ENCODE measurements at places on chromosomes 7 and 10.

DNA sequence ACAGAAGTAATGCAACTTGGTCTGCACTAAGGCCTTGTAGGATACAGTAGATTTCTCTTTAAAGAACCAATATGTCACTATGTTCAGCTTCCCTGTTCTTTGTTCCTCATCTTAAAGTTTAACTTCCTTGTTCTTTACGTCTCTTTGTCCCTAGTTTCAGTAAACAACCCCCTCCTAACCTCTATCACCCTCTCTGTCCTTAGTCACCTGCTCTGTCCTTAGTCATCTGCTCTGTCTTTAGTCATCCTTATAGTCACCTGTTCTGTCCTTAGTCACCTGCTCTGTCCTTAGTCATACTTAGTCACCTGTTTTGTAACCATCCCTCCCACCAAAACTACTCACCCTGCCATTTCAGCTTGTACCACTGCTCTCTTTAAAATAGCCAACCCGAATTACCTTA, 144.6 kb upstream of the TMEM106B start:
- peak; percentile 91 for DNase-seq

DNA sequence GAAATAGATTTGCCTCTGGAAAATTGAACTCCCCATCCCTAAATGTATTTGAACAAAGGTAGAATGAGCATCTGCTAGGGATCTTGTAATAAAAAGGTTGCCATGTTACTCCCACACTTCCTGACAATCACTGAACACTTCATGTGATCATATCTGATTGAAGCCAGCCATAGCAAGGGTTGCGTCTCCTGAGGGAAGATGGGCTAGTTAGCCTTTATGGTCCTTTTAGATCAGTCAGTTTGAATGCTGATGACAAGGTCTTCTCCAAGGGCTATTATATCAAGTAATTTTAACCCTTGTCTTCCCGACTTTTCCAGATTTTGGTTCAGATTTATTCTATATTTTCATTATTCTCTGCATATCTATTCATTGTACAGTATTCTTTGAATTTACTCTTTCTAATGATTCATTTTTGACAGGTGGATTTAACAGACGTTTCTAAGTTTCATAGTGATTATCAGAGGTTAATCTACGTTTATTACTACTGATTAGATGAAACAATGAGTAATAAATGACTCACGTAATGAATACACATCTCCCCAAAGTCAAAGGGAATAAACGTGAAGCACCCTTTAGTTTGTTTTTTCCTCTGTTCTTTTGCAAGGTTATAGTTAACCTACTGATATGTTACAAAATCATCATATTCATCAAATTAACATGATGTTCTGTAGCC, 28.1 kb downstream of the CSGALNACT2 start:
- no peak for DNase-seq

DNA sequence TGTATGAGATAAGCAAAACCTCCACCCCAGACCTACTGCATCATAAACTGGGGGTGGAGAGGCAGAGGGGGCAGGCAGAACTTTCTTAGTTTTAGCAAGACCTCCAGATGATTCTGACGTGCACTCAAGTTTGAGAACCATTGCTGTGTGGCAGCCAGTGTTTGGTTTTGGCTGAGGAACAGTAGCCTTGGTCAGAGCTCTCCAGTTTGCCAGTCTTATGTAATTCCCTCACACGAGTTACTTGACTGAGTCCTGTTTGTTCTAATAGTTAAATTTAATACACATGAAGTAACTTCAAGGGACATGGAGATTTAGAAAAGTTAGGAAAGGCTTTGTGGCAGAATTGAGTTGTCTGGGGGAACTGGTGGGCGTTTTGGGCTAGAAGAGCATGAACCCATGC, 38.5 kb downstream of the GARS1 start:
- DNase-seq: no peak

DNA sequence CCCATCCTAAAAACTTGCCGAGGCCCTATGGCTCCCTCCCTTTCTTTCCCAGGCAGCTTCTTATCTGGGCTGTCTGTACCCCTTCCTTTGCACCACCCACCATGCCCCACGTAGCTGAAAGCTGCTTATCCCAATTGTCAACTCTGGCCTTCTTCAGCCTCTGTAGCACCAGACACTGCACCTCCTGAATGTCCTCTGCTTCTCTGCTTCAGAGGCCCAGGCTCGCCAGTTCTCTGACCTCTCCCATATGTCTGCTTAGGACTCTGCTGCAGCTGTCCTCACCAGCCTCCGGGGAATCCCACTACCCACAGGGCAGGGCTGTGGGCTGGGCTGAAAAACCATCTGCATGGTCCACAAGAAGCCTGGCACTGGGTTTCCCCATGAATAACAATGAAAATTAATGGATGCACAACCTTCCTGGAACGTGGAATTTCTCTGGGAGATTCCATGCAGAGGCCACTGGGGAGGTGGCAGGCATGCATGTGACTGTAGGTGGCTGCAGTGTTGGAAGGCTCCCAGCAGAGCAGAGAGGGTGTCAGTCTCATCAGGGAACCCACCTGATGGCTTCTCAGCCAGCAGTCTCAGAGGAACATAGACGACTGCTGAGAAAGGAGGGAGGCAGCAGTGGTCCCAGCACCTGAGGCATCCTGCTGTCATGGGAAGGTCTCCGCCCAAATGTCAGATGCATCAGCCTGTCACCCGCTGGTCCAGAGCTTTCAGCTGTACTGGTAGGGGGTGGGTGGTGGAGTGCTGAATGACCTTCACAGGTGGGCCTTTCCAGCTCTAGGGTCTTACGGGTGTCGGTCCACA, 16.8 kb upstream of the SH2D4B start:
- no peak for DNase-seq

DNA sequence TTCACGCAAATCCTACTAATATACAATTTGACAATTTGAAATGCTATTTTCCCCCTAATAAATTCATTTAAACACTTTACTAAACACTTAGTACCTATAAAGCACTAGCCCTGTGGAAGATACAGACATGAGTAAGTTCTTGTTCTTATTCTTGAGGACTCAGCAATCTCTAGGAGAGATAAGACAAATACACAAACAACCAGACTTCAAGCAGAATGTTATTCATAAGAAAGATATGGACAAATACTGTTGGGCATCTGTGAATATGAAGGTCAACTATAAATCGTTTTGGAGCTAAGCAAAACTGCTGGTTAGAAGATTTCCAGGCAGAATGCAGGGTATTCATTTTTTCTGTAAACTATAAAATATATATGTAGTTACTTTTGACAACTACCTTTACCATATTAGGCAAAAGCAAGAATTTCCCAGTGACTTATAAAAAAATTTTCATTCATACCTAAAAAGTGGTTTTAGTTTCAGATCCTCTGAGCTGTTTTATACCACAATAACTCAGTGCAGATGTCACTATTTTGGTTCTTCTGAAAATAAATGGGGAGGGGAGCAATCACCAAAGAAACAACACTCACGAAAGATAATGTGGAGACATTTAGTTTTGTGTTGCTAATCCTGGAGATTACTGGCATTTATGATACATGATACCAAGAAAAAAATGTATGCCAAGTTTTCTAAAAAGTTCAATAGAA, 3.8 kb downstream of the VPS41 start:
- no peak for DNase-seq

DNA sequence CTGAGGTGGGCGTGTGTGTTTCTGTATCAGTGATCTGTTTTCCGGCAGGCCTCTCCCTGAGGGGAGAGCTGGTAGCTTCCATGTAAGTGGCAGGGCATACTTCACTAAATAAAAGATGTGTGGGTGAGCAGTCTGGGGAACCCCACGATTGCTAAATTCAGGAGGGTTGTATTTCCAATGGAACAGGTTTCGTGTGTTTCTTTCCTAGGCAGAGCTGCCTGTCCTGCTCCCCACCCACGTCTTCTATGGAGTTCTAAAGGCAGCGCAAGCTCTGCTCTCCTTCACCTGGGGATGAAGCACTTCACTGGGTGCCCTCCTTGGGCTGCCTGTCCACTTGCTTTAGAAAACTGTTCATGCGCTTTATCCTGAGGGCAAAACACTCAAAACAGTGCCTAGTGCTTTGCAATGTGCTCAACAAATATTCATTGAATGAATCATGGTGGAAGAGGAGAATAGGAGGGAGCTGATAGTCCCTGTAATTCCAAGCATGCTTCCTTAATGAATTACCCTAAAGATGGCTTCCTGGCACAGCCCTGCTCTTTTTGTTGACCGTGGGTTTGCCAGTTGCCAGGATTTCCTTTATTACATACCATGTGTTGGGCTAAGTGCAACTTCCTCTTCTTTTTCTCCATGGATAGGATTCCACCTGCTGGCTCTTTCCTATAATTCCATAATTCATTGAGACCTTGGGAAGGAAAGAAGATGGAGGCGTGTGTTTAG, 50.6 kb upstream of the SRPK2 start:
- DNase-seq: peak; percentile 82

DNA sequence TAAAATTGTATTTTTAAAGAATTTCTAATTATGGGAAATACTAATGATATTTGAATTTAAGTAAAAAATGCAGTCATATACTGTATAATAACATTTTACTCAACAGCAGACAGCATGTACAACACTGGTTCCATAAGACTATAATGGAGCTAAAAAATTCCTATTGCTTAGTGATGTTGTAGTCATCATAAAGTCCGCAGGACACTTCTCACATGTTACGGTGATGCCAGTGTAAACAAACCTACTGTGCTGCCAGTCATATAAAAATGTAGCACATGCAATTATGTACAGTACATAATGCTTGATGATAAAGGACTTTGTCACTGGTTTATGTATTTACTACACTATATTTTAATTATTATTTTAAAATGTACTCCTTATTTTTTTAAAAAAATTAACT, 629.3 kb downstream of the IPMK start:
- no peak for DNase-seq
